ENCODE measurements at places on chromosomes 3 and 15. TPM values are rescaled to one million over a fixed set of nuclear protein-coding genes. Genes with fewer than 3 reads are reported as not detected.

The C2CD4B gene
- polyA plus RNA-seq: 0.94 TPM

DNA sequence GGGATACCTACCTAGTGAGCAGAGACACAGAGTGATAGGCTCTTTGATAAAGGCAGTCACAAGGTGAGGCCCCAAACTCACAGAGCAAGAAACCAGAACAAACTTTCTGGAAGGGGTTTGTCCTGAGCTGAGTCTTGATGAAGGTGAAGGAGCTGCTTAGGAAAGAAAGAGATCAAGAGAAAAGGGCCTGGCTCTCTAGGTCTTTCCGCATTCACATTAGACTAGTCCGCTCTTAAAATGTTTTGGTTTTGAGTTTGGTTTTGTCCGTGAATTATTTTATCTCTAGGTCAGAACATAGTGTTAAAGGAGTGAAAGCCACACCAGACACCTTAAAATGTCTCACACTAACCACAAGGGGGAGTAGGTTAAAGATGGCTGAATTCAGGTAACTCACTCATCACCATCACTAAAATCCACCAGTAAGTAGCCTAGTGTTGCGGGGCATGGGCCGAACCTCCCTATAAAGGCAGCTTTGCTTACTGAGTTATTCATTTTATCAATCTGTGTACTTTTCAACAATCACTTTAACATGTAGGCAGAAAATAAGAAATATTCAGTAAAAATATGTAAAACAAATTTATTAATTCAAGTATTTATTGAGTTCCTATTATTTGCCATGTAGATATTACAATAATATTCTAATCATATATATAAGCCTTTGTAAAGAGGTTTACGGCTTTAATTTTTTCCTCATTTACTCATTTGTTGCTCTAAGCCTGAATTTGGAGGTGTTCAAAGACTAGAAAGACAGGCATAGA, 121.5 kb upstream of the TSC22D2 start:
- no peak for DNase-seq

DNA sequence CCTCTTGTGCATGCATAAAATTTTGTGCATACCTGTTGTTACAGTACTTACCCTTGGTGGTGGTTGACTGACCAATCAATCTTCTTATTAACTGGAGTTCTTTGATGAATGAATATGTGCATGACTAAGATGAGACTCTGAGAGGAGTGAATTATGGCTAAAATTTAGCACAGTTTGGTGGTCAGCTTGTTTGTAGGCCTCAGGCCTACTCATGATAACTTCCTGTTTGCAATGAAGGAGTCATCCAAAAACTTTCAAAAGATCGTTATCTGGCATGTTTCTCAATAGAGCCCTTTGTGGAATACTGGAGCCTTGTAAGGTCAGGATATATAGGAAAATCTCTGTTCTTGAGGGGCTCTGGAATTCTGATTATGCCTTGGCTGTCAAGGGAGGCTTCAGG, 66.5 kb downstream of the LEKR1 start:
- no peak for DNase-seq

DNA sequence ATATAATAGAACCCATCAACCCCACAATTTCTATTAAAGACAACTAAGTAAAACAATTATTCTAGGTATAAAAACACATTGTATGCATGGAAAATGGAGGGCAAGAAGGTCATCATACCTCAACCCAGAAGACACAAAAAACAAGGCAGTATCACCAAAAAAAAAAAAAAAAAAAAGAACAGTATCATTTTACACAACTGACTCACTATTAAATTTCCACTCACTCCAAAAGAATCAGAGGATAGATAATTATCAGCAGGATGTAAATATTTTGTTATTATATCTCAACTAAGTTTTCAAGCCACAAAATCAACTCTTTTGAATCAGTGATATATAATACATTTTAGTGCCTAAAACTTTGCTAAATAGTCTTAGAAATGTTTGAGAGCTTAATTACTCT, 55.0 kb downstream of the CLASP2 start:
- DNase-seq: no peak

The UACA gene
- 115 TPM for polyA plus RNA-seq

The ASB14 gene
- 0.60 TPM for polyA plus RNA-seq

The NRROS gene
- 3.2 TPM for polyA plus RNA-seq

The SCAMP5 gene
- 21.7 TPM for polyA plus RNA-seq

DNA sequence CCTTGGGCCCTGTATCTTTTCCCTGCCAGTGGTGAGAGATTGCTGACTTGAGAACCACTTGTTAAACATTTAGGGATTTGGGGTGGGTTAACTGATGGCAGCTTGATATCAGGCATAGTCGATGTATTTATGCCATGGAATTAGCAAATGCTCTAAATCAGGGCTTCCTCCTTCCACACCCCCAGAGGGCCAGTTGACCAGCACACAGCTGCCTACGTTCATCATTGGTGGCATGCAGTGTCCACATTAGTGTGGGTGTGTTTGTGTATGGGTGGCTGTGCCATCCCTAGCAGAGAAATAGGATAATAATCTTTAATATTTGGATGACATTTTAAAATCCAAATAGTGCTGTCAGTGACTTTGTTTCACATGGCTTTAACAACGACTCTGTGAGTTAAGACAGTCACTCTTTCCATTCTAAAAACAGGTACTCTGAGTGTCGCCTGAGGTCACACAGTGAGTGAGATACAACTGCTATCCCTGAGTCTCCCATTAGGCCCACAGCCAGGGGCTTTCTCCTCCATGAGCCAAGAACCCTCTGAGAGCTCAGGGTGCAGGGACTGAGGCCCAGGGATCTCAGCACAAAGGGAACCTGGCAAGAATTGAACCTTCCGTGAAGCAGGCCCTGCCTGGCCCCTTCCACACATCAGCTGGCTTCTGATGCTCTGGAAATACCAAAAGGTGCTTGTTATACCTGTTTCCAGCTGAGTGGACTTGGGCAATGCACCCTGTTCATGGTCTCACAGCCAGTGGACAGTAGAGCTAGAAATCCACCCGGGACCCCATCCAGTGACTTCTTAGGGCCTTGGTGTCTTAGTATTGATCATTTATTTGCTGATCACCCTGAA, 4.3 kb upstream of the LTF start:
- no peak for DNase-seq

DNA sequence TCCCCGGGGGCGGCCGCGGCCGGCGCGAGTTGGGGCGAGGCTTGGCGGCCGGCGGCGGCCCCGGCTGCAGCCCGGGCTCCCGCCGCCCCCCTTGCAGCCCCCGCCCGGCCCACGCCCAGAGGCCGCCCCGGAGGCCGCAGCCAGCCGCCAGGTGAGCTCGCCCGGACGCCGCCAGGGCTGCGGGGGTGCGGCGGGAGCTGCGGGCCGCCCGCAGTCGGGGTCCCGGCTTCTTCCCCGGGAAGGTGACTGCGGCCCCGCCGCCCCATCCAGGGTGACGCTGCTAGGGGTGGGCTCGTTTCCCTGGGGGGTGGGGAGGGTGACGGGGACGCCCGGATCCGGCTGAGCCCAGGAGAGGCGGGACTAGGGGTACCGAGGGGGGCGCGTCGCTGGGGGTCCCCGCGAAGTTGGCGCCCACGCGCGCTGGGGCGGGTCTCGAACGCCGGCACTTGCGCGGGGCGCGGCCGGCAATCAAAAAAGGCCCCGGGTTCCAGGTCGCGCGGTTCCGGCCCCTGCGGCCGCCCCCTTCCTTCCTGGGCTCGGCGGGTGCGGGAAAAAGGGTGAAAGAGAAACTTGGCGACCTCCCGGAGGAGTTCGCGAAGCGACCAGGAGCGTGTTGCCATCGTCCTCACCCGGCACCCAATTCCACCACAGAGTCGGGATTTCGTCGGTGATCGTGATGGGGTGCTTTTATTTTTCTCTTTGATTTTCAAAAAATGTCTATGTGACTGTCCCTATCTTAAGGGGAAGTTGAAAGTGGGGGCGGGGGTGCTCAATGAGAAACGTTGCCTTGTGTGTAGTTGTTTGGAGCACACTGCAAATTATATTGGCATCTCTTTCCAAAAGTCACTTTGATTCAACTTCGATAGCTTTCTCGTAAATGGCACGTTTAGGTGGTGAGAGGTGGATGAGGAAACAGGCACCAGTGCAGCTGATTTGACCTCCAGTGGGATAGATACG, 619 bp downstream of the ATXN7 start:
- no peak for DNase-seq

DNA sequence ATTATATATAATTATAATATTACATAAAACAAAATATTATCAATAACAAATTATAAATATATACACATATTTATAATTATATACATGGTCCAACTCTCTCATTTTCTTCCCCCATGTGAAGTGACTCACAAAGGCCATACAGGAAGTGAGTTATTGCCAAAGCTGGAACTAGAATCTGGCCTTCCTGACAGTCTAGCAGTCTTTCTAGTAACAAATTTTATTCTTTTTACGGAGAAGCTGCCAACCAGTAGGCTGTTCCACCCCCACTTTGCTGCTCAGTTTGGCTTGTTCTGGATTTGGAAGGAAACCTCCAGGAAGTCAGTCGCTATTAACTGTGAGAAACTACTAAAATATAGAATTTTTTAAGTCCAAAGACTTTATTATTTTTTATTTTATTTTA, 79.6 kb downstream of the DHX36 start:
- DNase-seq: no peak

GRCh38 chr3:172185907-172186306, 146.5 kb downstream of the FNDC3B start:
- no peak for DNase-seq

- DNase-seq: no peak
Observed at GRCh38 chr15:53569751-53570480, 189.5 kb downstream of the WDR72 start.

The PLA1A gene
- polyA plus RNA-seq: 7.2 TPM

The PGBD4 gene
- 2.2 TPM for polyA plus RNA-seq

The CXCR6 gene
- 0.23 TPM for polyA plus RNA-seq

- DNase-seq: no peak
Observed at GRCh38 chr3:157125101-157125500, 34.8 kb downstream of the CCNL1 start.

The BCHE gene
- polyA plus RNA-seq: 10.3 TPM

GRCh38 chr15:78895471-78895870, 22.8 kb downstream of the MORF4L1 start:
- DNase-seq: no peak

GRCh38 chr3:120673116-120673515, 8.9 kb downstream of the HGD start:
- DNase-seq: no peak

DNA sequence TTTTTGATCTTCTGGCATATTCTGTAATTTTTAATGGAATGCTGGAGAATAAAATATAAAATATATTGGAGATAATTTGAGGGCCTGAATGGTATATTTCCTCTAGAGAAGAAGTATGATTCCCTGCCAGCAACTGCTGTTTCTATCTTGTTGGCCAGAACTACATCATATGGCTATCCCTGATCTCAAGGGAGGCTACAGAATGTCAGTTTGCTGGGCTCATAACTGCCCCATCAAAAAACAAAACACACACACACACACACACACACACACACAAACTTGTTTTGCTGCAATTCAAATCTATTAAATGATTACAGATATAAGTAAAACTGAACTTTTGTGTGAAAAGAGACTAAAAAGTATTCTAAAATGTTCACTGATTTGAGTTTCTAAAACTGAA, 51.0 kb downstream of the RASA2 start:
- DNase-seq: no peak

The GALK2 gene
- polyA plus RNA-seq: 23.6 TPM

DNA sequence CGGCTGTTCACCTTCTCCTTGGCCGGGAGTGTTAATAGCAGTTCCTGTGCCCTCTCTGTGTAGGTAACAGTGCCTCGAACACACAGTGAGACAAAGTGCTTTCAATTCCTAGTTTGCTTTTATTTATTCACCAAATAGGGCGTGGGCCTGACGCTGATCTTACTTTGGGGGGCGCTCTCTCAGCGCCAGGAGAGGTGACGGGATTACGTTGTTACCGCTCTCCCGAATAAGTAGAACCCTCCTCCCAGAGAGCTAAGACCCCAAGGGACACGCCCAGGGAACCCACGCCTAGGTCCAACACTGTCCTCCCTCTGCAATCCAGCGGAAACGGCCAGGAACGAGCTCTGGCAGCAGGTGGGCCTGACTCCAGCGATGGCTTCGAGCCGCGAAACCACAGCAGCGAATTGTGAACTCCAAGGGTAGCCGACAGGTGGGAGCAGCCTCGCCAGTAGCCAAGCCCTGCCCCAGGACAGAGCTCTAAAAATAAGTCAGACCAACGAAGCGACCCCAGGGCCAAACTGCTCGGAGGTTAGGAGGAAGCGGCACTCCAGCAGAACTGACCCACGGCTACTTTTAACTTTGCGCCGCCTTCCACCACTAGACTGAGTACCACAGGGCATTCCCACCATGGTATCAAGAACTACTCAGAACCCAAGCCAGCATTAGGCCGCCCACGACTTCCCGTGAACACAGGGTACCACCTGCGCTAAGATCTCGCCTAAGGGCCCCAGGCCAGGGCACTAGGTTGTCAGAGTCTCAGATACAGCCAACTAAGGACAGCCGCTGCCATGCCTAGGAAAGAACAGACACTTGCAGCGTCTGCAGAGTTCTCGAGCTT, 1.6 kb upstream of the SIN3A start:
- DNase-seq: peak; percentile 30

The TM6SF1 gene
- 1.9 TPM for polyA plus RNA-seq

DNA sequence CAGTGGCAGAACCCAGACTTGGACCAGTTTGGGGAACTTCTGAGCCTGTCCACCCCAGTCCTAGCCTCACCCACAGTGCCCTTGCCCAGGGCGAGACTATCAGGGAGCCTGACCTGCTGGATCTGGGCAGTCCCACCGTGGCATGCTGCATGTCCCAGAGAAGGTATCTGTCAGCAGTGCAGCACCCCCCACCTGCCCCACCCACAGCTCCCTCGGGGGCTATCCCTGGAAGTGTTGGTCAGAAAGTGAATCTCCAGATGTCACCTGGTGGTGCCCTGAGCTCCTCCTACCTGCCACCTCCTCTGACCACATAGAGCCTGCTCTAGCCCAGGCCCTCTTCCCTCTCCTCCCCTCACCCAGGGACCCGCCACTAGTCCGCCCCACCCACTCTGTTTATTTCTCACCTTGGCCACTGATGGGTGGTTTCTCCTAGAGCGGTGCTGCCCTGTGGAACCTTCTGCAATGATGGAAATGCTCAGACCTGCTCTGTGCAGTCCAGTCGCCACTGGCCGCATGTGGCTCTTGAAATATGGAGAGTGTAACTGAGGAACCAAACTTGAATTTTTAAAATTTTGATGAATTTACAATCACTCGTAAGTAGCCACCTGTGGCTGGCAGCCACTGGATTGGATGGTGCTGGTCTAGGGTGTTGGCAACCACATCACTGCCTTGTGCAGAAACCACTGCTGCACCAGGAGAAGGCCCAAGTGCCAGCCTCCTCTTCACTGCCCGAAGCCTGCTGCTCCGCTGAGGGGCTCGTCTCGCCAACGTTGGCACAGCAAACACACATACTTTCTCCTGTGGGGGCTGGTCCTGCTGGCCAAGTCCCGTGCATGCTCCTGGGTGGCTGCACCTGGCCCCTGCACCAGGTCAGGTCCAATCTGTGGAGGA, 13.1 kb downstream of the HDAC11 start:
- DNase-seq: no peak

DNA sequence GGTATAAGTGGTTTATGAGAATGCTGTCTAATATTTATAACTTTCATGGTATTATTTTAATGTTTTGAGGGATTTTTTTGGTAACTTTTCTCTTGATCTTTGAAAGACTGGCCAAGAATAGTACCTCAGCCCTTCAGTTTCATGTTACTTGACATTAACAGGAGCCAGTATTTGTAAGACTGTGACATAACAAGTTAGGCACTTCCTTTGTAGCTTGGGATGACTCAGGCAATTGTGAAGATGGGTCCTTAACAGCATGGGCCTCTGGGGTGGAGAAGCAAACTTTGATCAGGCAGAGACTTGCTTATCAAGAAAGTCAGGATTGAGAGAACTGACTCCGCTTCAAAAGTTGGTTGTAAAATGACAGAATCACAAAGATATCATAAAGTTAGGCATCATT, 9.5 kb downstream of the LRRC49 start:
- no peak for DNase-seq

GRCh38 chr3:119351581-119351980, 57.4 kb downstream of the ARHGAP31 start:
- DNase-seq: no peak

The RTP1 gene
- not detected for polyA plus RNA-seq

The ST8SIA2 gene
- polyA plus RNA-seq: 5.2 TPM

Measured in renal cortex interstitium (tissue), 15 donors.